ENCODE measurements at places on chromosomes 1 and 21. TPM values are rescaled to one million over a fixed set of nuclear protein-coding genes. Genes with fewer than 3 reads are reported as not detected.

Gene ACKR1
- not detected for polyA plus RNA-seq

Gene HAO2
- not detected for polyA plus RNA-seq

Gene ATP6V1G3
- not detected for polyA plus RNA-seq

Gene TTC39A
- not detected for polyA plus RNA-seq

Gene PLPPR5
- not detected for polyA plus RNA-seq

Gene SNX27
- 12.2 TPM for polyA plus RNA-seq

Gene S100A7
- polyA plus RNA-seq = not detected

Gene AHCYL1
- 38.1 TPM for polyA plus RNA-seq

Measured in naive thymus-derived CD8-positive, alpha-beta T cell (primary cell).